ENCODE measurements at places on chromosomes 2 and 18. TPM values are rescaled to one million over a fixed set of nuclear protein-coding genes. Genes with fewer than 3 reads are reported as not detected.

DNA sequence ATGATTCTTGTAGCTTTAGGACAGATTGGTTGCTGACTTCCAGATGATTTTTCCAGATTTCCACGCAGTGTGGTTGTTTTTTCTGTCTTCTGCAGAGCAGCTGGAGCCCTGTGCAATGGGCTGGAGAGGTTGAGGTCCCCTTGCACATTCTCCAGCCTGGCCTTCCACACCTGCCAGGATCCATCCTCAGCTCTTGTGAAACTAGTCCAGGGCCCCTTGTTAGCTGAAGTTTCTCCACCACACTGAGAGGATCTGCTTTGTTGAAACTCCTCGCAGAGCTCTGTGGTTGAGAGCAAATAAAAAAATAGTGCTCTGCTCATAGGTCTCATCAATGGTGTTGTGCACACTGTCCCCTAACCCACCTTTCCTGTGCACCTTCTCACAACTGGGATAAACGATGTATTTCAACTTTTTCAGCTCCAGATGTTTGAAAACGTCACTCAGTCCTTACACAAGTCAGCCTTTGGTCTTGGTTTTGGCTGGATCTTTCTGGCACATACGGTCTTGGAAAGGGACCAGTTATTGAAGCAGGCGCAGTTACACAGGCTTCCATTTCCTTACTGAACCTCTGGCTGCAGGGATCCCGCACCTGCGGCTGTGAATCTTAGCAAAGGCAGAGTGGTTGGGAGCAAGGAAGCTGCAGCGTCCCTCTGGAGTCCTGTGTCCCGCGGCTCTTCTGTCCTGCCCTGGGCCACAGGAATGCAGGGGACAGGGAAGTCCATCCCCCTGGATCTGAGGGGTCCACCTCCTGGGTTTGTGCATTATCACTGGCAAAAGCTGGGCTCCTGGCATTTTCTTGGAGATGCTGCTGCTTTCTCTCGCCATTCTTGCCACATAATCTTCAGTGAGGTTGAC, 272.0 kb upstream of the DSEL start:
- no peak for DNase-seq

GRCh38 chr2:102147935-102148334, 5.4 kb downstream of the IL1R1 start:
- DNase-seq = peak; percentile 23

GPATCH11 gene
- 9.2 TPM for total RNA-seq

DNA sequence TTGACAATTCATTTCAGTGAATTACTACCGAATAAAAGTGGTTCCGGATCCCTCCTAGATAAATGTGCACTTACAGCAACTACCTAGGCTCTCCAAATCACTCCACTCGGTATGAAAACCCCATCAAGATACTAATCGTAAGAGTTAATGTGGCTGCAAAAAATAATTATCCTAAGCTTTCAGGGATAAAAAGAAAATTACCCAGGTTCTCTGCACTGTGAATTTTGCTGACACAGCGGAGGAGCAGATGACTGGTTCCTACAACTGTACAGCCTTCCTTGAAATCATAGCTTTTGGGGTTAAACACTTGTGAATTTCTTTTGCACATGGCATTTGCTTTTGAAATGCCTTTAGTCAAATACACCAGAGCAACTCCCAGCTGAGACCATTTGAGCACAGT, 104.7 kb downstream of the CD226 start:
- no peak for DNase-seq

PHLPP1 gene
- total RNA-seq = 8.1 TPM

DNA sequence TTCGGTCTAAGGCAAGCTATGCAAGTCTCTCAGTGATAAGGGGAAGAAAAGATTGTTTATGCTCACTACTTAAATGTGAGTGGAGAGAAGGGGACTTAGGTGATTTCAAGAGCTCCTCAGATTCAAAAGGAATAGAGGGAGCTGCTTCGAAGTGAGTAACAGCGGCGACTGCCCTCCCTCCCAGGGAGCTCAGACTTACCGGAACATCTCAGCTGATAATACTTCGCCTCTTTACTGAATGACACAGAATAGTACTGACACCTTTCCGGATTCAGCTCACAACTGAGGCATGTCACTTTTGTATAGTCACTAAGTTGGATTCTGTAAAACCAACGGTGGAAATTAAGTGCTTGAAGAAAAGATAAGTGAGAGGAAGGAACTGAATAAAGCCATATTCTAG, 55.5 kb downstream of the DPP4 start:
- DNase-seq = no peak

SH2D6 gene
- 0.43 TPM for total RNA-seq

- DNase-seq = no peak
Observed at GRCh38 chr2:128602038-128602698, 283.5 kb upstream of the HS6ST1 start.

- no peak for DNase-seq
Observed at GRCh38 chr2:219433666-219434467, 776 bp upstream of the SPEG start.

DNA sequence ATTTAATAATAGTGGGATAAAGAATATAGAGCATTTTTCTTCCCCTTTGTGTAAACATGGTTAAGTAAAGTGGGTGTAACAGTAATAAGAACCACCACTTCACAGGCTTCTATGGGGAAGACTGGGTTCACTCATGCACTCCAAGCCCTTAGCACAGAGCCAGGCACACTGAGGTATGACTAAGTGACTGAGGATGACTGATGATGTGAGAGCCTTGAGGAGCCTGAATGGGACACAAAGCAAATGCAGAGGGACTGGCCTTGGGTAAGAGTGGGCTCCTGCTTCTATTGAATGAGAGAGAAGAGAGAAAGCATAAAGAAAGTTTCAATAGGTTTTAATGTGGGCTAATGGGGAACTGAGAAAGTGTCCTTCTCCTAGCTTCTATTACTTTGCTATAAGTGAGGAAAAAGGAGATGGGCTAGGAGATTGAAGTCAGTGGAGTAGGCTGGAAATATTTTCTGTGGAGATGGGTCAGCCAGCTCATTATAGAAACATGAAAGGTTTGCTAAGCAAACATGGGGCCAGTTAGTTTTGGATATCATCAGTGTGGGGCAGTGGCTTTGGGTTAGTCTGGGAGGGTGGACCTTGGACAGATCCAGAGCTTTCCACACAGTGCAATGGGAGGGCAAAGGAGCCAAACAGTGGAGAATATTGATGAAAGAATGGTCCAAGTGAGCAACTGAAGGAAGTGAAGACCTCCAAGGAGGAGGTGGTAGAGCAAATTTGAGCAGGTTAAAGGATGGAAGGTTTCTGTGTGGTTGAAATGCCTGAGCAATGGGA, 20.6 kb downstream of the IL1F10 start:
- DNase-seq = no peak

GRCh38 chr18:74064510-74064909, 83.1 kb downstream of the FBXO15 start:
- peak; percentile 40 for DNase-seq

DNA sequence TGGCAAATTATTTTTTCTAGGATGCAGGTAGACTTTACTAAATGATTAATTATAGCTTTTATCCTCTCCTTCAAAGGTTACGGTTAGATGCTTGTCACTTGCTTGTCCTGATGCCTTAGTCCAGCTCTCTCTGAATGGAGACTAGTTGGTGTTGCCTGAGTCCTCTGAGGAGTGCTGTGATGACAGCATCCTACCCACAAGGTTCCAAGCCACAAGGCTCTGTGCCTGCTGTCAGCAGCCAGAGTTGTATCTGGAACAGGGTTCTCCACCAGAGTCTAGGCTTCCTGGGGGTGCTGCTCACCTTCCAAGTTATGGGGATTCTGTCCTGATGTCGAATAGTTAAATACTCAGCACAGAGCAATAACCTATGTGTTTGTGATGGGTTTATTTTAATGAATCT, 125.7 kb downstream of the GALNT1 start:
- DNase-seq = no peak

DNA sequence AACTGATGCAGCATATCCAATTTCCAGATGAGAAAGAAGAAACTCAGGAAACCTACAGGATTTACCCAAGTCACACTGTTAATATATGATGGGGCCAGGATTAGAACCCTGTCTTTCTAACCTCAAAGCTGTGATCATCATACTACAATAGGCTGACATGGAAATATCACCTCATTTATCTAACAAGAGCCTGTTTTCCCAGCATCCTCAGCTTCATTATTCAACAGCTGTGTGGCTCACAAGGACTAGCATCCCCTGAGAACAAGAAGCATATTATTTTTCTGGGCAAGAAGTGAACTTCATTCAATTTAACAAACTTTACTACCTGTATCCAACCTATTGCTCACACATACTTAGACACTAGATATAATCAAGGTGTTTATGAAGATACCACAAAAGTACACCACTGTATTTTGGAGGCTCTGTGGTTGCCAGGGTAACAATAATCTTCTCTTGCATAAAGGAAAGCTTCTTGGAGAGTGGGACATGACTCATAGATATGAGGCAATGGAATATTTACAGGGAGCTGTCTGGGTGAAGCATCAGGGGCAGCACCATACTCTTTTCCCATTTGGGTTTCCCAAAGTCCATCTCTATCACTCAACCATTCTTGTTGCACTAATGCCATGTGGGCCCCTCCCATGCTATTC, 218.2 kb downstream of the RAD51AP2 start:
- DNase-seq = no peak

EGR4 gene
- total RNA-seq = not detected

DNA sequence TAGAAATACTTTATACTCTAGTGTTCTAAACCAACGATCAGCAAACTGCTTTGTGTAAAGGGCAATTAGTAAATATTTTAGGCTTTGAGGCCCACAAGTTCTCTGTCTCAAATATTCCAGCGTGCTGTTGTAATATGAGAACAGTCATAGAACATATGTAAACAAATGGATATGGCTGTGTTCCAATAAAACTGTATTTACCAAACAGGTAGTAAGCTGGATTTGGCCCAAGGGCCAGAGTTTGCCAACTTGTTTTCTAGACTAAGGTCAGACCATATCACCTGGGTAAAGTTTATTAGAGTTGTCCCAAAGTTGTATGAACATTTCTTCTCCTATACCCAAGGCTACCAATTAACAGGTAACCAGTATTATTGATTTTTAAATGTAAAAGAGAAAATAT, 303.2 kb upstream of the MC4R start:
- no peak for DNase-seq

- DNase-seq = no peak
Observed at GRCh38 chr2:221034973-221035372, 537.1 kb downstream of the EPHA4 start.
